HT1080 (cell line): ENCODE measurements at places on chromosomes 2 and 18.

DNA sequence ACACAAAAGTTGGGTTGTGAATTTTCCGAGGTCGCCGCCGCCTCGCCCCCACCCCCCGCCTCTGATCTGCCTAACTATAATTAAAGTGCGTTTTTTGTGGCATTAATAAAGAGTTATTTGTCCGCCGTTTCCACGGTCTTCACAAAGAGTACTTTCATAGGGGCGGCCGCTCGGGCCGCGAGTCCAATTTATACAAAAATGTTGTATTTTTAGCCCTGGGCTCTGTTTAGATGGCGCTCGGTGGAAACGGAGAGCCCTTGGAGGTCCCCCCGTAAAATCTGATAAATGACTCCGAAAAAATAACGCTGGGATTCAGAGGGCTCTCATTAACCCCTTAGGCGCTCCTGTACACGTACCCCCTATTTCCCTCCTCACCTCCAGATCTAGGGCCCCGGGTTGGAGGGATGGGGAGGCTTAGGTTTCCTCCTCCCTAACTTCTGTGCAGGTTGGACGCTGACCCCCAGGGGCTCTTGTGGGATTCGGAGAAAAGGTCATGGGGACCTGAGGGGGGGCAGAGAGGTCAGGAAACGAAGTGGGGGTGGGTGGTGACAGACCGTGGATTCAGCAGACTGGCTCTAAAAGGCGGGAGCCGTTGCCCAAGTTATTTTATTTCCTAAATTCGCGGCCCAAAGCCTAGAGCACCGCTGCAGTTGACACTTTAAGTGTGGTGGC is 1.9 kb downstream of the CYP26B1 start:
- no peak for DNase-seq

- no peak for DNase-seq
Observed at GRCh38 chr2:212264187-212264586, 274.4 kb downstream of the ERBB4 start.

DNA sequence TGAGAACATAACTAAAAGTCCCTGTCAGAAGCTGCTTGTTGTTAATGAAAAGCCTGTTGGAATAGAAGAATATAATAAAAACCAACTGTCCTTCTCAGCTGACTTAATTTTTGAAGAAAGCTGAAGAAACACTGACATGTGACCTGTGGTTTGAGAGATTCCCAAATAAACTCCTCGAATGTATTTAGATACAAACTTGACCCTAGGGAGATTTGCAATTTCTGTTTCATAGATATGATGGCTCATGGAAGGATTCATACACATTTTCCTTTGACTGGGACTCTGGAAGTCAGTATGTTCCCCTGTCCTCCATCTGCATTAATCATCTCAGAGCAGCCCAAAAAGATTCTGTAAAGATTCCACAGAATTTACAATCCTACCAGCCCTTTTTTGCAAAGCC is 195.1 kb downstream of the TMEM247 start:
- no peak for DNase-seq

DNA sequence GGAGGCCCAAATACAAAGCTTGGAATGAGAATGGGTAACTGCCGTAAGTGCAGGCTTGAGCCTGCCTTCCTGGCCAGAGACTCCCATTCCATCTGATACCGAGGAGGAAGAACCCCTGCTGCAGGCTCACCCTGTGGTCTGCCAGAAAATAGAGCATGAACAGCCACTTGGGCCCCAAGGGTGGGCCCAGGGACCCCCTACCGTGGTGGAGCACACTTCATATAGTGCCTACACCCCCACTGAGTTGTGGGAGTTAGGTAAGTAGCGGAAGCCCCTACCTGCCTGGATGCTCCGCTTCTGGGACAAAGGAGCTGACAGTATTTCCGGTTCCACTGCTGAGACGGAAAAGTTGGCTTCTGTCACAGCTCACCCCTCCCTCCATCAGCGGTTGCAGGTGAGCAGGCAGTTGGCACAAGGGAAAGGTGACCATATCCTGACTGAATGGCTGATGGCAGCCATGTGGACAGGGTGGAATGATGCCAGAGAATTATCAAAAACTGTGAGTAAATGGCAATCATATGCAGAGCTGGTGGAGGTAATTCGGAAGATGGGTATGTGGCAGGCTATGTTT is 11.5 kb upstream of the C2orf42 start:
- no peak for DNase-seq

DNA sequence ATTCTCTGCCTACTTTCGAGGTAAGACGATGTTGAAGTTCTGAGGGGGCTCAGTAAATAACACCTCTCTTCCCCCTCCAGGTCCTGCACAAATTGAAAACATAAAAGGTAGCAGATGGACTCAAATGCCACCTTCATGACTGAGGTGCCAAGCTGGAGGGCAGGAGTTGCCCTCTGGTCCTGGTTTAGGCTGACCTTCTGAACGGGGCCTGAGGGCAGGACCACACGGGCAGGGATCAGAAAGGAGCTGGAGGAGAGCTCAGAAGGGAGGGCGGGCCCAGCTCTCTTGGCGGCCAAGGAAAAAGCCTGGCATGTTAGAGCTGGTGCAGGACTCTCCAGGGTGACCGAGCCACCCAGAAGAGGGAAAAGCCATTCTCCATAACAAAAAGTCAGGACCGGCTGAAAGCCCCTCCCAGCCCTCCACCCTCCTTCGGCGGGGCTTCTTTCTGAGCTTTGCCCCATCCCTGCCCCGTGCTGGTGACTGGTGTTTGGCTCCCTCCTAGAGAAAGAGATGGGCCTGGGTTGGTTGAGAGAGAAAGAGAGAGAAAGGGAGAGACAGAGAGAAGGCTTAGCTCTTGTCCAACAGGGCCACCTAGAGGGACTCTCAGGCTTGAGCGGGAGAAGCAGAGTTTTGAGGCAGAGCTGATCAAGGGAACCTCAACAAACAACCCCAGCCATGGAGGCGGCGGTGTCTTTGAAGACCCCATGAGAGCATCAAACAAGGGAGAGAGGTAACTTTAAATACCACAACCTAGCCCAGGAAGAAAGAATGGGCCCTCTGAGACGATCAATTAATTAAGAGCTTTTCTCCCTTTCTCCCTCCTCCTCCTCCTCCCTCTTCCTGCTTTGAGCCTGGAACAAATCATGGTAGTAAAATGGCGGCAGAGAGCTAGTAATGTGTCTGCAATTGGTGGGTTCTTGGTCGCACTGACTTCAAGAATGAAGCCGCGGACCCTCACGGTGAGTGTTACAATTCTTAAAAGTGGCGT is 50.8 kb downstream of the WIPF1 start:
- DNase-seq = peak; percentile 89

DNA sequence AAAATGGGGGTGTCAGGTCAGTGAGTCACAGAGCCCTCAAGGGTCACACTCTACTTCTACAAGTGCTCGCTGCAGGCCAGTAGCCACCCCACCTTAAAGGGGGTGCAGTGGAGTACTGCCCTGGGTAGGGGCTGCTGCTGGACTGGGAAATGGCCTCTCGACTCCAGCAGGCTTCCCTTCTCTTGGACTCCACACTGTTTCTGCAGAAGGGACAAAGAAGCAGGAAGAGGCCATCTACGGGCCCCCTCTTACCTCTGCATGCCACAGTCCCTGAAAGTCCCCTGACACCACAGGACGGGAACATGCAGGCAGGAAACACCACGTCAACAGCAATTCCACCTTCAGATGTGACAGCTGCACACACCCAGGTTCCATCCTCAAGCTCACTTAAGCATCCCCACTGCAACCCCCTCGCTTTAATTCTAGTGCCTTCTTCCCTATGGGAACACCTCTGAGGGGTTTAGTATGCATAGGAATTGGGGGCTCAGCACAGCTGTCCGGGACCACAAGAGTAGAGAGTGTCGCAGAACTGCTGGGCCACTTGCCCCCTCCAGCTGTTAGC is 22.3 kb downstream of the SNED1 start:
- no peak for DNase-seq

- no peak for DNase-seq
Observed at GRCh38 chr2:43179942-43180341, 46.5 kb downstream of the ZFP36L2 start.

DNA sequence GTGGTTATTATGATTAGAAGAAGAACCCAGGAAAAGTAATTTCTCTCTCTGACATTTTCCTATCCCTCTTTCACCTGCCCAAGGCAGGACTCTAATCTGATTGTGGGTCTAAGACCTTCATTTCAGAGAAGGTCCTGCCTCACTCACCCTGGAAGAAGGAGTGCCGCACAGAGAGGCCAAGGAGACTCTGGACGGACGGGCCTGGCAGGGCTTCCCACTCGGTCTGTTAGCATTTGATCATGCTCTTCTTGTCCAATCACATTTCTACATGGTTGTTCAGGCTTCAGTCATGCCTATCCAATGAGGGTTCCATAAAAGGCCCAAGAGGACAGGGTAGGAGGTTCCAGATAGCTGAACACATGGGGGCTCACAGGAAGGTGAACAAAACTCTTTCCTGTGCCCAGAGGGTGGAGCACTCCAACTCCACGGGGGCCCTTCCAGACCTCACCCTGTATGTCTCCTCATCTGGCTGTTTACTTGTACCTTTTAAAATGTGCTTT is 27.0 kb downstream of the ZNF892 start:
- DNase-seq = no peak

- no peak for DNase-seq
Observed at GRCh38 chr2:20588918-20589871, 61.7 kb downstream of the HS1BP3 start.

DNA sequence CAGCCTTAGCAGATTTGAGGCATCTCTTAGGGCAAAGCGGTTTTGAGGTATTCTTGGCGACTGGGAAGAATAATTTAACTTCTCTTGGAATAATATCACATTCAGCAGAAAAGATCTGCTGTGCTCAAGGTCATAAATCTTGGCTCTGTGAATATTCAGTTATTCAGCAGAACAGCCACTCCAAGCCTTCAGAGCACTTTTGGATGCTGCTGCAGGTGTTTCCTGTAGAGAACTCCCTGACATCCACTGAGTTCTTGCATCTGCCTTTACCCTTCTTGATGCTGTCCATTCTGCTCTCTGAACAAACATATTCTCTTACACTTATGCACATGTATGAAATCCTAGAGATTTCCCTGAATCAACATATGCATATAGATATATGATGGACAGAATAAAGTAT is 390.3 kb downstream of the NRXN1 start:
- DNase-seq = no peak

- peak; percentile 91 for DNase-seq
Observed at GRCh38 chr18:48902023-48902855, 48.5 kb downstream of the SMAD7 start.

DNA sequence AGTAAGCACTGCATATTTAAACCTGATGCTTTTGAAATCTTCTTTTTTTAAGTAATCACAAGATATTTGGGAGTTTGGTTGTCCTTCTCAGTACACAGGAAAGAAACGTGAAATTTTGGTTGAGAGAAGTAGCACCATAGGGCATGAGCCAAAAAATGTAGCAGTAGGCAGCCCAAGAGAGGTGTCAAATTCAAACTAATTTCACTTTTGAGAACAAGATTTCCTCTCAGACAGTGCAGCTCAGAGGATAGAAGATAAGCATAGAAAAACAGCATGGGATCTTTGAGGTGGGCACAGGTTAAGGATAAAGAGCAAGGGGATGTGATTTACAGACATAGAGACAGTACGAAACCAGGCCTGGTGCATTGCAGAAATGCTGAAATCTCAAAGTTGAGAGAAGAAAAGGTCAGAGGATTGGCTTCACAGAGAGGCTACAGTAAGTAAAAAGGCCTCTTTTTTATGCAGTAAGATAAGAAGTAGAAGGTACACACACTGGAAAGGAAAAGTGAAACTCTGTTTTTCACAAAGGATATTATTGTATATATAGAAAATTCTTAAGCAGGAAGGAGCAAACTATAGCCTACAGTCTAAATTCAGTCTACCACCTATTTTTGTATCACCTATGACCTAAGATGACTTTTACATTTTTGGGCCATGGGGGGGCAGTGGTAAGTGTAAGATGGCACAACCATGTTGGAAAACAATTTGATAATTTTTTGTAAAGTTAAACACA is 89.8 kb downstream of the PKP4 start:
- no peak for DNase-seq

GRCh38 chr2:63406641-63407040 is 181.6 kb downstream of the WDPCP start:
- no peak for DNase-seq

DNA sequence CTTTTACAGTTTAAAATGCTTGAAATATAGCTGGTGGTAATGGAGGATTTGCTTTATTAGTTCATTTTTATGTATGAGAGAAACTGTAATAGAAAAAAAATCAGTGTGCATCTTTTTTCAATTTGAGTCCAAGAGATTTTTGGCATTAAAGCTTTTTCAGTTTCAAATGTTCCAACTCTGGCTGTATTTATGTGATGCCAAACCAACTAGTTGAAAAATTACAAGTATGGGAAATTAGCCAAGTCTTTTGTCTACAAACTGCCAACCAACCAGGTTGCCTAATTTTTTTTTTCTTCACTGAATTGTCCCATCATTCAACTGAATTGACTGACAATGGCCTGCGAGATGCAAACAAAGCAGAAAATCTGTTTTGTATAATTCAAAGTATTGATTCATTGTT is 95.7 kb downstream of the ICOS start:
- no peak for DNase-seq

- DNase-seq = peak; percentile 67
Observed at GRCh38 chr2:17879137-17879912, 858 bp downstream of the KCNS3 start.

DNA sequence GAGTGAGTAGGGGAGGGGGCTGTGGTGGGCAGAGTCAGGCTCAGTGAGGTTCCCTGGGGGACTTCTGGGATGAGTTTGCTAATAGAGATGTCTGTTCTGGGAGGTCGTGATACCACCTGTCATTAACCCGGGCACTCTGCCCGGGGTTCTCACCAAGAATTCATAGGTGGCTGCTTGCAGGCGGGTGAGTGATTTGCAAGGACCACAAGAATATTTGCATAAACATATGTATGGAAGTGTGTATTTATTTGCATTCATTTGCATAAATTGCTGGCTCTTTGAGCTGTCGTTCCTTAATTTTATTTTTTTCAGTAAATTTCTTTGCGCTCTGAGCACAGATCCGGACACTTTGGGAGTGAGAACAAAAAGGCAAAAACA is 260.0 kb downstream of the ATAD2B start:
- DNase-seq = no peak

DNA sequence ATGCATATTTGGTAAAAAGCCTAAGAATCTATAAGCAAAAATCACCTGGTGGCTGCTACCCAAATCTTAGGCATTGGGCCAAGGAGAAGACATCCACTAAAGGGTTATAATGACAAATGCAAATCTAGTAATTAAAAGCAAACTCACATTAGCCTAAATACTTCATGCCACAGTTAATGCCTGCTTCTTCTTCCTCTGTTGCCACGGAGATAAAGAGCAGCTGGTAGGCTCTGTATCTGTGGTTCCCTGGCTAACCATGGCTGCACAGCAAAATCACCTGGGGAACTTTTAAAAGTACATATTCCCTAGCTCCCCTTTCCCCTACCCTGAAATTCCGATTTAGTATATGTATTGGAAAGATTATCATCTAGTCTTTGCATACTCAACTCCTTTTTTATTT is 114.3 kb downstream of the LNPK start:
- no peak for DNase-seq

DNA sequence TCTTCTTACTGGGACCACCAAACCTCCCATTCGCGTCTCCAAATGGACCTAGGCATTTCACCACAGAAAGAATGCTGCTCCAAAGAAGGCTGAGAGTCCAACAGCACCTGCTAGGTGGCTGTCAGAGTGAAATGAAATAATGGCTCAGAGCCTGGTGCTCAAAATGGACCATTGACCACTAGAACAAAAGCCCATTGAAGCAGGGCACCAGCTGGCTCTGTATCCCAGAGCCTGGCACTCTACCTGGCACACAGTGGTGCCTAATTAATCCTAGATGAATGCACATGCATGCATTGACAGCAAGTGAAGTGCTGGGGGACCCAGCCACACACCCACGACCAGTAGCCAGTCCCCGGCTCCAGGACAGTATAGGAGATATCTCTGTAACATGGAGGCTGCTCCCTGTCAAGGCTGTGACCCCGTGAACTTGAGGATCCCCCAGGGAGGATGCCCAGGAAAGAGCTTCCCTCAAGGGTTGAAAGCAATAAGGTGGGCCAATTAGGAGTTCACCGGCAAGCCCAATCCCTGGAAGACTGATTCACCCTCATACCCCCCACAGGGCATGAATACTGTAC is 261.3 kb downstream of the TNS1 start:
- no peak for DNase-seq
